ENCODE measurements at places on chromosomes 6 and 20.

DNA sequence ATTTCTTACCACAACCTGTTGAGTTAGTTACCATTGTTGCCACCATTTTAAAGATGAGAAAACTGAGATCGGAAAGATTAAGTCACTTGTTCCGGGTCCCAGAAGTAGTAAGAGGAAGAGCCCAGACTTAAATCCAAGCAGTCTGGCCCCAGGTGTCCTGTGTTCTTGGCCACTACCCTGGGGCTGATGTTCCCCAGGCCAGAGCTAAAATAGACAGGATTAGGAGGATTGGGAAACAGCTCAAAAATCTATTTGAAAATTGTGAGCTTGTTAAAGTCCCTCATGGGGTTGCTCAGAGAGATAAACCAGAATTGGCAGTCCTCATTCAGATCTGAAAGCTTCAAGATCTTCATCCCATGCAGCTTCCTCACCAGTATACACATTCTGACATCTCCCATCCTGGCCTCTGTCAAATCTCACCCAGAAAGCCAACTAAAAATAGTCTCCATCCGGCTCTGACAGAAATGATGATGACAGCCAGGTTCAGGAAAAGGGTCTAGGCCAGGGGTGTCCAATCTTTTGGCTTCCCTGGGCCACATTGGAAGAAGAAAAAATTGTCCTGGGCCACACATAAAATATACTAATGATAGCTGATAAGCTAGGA lies 62.0 kb downstream of the GFOD1 start:
- DNase-seq, result no peak

DNA sequence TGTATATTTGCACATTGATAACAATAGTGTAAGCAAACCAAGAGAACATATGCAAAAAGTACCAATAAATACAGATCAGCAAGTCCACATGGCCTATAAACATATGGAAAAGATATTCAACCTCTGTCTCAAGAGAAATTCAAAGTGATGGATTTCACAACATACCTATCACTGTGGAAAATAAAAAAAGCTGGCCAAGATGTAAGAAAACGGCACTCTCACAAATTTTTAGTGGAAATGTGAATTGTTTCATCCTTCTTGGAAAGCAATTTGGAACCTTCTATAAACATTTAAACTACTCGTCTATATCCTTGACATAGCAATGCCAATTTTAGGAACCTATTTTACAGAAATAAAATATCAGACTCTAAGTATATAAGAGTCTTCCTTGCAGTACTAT lies 559.8 kb downstream of the QKI start:
- DNase-seq, result no peak

- DNase-seq, result no peak
Observed at GRCh38 chr20:48286601-48287000, 501.3 kb upstream of the SULF2 start.

DNA sequence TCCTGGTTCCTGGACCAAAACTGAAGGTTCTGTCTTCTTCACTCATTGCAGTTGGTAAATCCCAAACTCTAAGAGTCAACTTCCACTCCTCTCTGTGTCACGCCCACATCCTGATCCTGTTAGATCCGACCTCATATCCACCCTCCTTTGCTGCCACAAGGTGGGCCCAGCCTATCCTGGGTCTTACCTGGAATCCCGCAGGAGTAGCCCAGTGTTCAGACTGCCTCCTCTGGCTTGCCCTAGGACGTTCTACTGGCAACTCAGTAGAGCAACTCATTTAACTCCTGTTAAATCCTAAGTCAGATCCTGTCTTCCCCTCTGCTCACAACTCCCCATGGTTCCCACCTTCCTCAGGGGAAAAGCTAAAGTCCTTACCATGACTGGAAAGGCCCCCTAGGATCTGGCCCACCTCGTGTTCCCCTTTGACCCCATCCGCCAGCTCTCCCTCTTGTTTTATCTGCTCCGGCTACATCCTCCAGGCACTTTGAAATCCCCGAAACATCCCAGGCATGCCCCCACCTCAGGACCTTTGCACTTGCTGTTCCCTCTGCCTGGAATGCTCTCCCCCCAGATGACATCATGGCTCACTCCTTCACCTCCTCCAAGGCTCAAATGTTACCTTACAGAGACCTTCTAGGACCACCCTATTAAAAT lies 43.9 kb downstream of the TFEB start:
- no peak for DNase-seq

GRCh38 chr20:1304710-1305515 lies 24.0 kb downstream of the SDCBP2 start:
- DNase-seq, result no peak

GRCh38 chr6:21414065-21414464 lies 179.5 kb upstream of the SOX4 start:
- DNase-seq, result no peak

- DNase-seq, result no peak
Observed at GRCh38 chr20:49583669-49584417, 15.9 kb upstream of the PTGIS start.

DNA sequence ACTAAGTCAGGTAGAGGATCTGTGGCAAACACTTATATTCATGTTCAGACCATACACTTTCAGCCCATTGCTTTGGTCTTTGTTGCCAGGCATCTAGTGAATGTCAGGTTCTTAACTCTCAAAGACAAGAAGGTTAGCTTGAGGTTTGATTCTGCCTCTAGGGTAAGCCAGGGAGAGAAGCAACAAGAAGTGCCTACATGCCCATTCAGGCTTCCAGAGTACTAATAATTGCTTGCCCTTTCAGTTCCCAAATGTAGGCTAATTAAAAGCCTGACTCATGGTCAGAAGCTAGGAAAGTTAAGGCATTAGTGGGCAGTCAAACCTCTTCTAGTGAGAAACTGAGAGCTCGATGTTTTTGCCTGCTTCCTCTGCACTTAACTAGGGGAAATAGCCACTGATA lies 492.4 kb downstream of the PKHD1 start:
- DNase-seq, result no peak

DNA sequence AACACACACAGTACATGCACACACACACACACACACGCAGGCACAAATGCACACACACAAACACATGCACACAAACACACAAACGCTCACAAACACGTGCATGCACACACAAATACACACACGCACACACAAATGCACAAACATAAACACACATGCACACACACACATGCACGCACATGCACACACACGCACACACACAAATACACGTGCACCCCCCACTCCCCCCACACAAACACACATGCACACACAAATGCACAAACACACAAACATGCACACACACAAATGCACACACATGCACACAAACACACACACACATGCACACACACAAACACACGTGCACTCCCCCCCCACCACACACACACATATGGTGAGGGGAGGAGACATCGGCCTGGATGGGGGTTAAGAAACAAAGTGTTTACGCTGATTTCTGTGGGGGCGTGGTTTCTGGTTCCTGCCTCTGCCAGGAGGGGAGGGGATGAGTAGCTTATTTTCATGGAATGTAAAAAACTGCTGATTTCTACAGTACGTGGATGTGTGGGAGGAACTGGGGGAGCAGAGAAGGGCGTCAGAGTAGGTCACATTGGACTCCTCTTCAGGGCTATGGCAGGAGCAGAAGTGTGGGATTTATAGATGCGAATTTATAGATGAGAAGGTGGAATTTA lies 607.2 kb downstream of the QKI start:
- DNase-seq, result no peak

GRCh38 chr20:47213966-47214365 lies 142.5 kb downstream of the ZMYND8 start:
- DNase-seq, result no peak

DNA sequence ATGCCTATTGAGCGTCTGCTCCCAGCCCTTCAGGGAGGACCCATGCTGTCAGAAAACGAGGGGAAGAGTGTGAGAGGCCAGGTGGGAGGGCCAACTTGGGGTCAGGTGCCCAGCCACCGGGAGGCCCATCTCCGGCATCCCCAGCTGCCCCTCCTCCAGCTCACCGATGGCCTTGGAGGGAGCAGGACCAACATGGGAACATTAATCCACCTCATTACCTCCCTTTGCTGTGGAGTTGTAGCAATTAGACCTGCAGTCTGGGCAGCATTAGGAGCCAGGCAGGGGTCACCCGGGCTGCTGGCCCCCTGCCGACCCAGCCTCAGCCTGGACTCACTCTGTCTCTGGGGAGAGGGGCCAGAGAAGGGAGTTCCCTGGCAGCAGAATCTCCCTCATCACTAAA lies 25.1 kb downstream of the DLGAP4 start:
- DNase-seq, result no peak

- DNase-seq, result no peak
Observed at GRCh38 chr20:54228841-54229240, 21.0 kb downstream of the PFDN4 start.

- no peak for DNase-seq
Observed at GRCh38 chr6:81743649-81744048, 8.8 kb downstream of the TENT5A start.

DNA sequence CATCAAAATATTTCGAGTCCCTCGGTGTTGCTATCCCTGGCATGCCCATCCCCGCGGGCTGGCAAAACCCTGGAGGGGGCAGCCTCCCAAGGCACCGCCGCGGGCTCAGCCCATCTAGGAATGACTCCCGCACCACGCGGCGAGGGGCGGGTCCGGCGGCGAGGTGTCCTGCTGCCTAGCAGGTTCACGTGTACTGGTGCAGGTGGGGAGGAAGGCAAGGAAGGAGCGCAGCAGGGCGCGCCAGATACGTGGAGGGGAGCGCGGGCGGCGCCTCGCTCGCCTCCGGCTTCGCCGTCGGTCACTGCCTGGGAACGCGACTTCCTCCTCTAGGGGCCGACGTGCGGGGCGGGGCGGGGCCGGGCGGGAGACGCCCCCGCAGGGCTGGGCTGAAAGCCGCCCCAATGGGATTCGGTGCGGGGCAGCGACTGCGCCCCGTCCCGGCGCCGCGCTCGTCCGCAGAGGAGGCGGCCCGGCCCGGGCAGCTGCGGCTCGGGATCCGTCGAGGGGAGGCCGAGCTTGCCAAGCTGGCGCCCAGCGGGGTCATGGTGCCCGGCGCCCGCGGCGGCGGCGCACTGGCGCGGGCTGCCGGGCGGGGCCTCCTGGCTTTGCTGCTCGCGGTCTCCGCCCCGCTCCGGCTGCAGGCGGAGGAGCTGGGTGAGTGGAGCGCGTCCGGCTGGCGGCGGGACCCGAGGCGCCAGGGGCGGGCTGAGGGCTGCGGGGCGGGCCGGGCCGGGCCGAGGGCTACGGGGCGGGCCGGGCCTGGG lies at the start of gene DCBLD1:
TSS of gene DCBLD1 (plus strand) at position 435 of the 764 bp plus-strand sequence. CDS start at position 543, 108 bp downstream.
- DNase-seq, result peak; percentile 42

DNA sequence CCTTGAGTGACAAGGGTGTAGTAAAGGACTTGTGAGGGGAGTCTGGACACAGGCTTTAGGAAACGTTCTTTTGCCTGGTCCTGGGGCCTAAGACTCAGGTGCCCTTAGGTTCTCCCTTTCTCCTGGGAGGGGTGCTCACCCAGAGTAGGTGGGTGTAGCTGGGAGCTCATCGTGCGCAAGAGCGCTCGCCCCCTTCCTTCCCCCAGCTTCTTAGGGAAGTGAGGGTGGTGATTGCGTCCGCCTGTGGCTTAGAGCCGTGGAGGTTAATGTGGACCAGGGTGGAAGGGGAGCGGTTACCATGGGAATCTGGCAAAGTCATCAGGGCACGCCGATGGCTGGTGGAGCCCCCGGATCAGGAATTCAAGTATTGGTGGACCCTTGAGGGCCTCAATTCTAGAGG lies 3.3 kb upstream of the AARS2 start:
- DNase-seq, result no peak

DNA sequence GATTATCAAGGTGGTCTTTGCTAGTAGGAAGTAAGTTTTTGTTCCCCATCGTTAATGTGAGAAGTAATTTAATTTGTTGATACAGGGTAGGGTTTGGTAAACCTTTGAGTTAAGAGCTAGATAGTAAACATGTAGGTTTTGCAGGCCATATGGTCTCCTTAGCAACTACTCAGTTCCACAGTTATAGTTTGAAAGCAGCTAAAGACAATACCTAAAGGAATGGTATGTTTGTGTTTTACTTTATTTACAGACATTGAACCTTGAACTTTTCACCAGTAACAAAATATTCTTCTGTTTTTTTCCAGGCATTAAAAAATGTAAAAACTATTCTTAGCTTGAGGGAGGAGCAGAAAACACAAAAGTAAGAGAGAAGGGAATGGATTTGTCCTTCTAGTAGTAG lies 1.7 kb downstream of the CAP2 start:
- no peak for DNase-seq

DNA sequence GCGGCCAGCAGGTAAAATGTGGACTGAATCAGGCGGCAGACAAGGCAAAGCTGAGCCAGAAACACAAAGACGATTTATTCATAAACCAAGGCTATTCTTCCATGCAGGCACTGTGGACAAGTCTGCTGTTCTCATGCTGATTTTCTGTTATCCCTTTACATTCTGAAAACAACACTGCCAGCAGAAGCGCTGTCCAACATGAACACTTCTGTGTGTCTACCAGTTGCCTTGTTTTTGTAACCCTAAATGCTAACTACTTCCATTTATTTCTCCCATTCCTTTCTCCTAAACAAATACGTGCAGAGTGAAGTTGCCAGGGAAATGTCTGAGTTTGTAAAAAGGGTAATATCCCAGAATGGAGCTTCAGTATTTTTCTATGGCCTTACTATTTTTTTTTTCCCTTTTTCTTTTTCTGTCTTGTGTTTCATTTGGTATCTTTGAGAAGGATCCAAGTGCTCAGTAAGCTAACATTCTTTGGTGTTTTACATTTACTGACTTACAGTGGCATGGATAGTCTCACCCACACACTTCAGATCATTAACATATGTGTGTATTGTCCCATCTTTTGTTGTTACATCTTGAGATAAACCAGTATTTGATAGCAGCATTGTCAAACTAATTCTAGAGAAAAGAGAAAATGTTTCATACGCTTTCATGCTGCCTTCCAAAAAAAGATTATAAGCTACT lies 1308.9 kb upstream of the MAP3K7 start:
- DNase-seq, result no peak

DNA sequence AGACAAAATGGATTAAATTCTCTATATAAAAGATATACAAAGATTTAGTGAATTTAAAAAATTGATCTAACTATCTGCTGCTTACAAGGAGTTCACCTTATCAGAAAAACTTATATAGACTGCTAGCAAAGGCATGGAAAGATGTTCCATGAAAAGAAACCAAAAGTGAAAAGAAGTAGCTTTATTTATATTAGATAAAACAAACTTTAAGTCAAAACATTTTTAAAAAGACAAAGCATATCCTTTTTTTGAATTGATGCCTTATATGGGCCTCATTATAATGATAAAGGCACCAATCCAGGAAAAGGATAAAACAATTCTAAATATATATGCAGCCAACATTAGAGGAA lies 334.2 kb downstream of the MEI4 start:
- no peak for DNase-seq

Measured in activated CD8-positive, alpha-beta memory T cell treated with anti-CD3 and anti-CD28 coated beads, Interleukin-2, amount 50 U/mL, for 4 hours (primary cell).